ENCODE measurements at places on chromosomes 6 and 20.

DNA sequence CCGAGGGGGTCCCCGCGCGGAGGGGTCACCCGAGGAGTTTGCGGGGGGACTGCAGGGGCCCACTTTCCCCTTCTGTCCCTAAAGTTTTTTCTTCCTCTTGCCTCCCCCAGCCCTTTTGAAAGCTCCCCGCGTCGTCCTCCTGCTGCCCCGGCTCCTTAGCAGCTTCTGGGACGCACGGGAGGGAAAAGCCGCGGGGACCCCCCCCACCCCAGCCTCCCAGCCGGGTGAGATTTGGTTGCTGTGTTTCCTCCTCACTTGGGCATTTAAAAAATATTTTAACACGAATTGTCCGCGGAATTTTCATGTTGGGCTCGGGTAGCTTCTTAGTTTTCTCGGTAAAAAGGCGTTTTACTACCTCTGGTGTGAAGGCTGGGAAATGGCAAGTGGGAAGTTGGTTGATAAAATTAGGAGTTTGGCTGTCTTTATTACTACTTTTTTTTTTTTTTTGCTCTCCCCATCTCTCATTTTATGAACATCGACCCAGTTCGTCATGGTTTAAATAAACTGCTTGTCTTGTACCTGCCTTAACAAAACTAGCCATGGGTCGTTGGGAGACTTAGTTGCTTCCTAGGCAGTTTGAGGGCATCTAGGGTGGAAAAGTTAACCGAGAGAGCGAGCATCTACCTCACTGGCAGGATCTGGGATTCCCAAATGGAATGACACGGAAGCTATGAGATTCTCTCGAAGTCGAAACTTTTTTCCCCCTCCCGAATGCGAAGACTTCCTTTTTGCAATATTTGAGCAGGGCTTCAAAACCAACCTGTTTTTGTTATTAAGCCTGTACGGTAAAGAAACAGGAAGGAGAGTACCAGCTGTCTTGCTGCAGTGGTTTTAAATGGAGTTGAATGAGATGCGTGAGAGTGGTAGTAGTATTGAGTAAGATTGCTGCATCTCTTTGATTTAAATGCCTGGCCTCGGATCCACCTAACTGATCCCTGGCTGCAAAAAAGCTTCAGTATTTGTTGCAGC, 868 bp downstream of the NCOA3 start:
- DNase-seq = peak; percentile 68

DNA sequence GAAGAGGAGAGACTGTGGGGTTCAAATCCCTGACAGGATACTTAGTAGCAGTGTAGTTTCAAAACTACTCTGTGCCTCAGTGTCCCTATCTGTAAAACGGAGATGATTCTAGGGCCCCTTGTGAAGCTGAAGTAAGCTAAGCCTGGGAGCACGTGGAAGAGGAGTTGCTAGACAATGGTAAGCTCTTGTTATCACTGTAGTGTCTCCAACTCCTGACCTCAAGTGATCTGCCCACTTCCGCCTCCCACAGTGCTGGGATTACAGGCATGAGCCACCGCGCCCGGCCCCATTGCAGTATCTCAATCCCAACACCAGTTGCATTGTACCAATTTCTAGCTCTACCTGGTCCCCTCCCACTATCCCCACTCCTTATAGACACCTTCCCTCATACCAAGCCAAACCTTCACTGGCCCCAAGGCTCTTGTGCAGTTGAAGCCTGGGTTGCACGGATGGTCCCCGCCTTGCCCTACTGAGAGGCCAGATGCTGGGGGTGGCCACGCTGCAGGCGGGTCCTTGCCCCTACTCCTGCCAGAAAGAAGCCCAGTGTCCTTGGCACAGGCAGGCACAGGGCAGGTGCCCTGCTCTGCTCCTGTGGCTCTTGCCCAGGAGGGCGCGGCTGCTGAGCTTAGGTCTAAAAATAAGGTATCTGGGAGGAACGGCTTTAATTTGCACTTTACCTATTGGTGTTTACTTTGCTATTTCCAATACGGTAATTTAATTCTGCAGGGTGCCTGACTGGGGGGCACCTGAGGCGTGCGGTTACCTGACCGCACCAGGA, 118.1 kb downstream of the VEGFA start:
- no peak for DNase-seq

DNA sequence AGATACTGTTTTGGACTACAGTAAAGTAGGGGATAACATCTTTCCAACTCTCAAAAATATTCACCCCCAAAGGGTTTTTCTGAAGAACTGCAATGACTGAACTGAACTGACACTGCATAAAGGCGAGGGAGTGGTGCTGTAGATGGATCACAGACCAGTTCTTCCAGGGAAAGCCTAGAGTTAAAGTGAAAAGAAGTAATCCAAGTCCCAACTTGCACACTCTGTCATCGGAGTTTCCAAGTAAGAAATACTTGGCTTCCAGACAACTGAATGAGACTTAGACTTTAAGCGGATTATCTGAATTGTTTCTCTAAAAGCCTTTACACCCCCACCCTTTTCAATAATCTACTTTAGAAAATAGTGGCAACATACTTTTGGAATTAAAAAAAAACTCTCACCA, 134.1 kb upstream of the PREP start:
- DNase-seq = no peak

- no peak for DNase-seq
Measured at GRCh38 chr6:3848380-3848779, 793 bp upstream of the FAM50B start.

DNA sequence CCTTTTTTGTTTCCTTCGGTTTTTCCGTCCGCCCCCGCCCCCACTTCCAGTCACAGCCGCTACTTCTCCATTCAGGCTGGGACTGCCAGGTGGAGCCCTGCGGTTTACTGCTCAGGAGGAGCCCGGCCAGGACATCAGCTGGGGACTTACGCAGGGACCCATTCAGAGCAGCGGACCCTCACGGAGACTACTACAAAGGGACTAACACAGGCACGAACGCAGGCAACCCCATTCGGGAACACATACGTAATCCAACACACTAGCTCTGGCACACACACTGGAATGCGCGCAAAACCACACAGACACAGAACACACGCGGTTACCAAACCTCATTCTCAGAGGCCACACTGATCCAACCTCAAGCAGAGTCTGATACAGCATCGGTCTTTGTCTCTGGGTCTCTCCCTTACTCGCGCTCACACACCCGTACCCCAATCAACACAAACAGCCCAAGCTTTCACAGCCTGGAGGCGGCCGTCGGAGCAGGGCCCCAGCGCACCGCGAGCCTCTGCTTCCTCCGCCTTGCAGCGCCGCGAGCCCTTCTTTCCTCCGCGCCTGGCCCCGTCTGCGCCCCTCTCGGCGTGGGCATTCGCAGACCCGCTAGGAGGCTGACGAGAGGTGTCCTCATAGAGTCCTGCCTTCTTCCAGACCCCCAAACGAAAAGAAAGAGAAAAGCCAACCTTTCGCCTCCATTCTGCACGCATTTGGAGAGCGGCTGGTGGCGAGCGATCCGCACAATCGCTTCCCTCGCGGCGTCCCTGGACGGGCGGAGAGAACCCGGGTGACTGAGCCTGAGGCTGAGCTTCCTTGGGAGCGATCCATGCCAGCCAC, 1.1 kb upstream of the SLC32A1 start:
- DNase-seq = no peak

DNA sequence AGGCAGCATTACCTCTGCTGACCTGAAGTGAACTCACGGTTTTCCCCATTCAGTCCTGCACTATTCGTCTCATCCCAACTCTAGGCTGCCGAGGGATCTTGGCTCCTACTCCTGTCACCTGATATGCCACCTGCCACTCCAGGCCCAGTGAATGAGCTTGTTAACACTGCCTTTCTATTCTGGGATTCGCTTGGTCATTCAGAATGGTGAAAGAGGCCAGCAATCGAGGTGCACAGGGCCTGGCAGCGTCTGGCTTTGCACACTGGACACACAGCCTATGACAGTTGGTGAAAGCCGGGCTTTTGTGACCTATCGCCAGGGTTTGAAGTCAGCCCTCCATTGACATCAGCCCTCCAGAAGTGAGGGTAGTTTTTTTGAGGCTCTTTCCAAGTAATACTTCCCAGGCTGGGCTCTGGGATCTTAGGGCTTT, 59.3 kb upstream of the MYL9 start:
- DNase-seq = no peak

DNA sequence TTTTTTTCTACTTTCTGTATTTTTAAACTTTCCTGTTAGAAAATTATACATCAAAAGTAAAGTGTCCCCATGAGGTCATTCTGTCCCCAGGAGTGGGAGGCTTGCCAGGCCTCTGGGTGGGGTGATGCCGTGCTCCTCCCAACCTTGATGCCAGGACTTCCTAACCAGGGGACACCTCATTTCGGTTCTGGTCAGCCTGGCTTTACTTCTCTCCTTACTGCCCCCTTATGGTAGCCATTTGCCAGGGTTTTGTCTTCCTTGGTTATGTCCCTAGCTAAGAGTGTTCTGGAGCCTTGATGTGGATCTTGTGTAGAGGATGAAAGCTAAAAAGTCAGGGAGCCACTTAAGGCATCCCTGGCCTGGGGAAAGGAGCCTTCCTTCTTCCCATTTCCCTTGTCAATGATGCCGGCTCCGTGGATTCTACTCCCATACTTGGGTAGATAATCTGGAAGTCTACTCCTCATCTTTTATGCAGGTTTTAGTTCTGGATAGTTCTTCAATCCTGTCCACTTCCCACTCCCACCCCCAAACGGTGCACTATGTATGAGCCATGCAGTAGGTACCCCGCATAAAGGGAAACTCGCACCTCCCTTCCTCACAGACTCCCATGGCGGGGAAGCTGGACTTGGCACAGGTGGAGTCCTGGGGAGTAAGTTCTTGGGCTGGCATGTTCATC, 164.1 kb upstream of the SALL4 start:
- peak; percentile 20 for DNase-seq

GRCh38 chr6:135231469-135231844, 50.3 kb downstream of the MYB start:
- DNase-seq = peak; percentile 45

GRCh38 chr6:6942091-6942490, 165.7 kb upstream of the RREB1 start:
- DNase-seq = no peak

DNA sequence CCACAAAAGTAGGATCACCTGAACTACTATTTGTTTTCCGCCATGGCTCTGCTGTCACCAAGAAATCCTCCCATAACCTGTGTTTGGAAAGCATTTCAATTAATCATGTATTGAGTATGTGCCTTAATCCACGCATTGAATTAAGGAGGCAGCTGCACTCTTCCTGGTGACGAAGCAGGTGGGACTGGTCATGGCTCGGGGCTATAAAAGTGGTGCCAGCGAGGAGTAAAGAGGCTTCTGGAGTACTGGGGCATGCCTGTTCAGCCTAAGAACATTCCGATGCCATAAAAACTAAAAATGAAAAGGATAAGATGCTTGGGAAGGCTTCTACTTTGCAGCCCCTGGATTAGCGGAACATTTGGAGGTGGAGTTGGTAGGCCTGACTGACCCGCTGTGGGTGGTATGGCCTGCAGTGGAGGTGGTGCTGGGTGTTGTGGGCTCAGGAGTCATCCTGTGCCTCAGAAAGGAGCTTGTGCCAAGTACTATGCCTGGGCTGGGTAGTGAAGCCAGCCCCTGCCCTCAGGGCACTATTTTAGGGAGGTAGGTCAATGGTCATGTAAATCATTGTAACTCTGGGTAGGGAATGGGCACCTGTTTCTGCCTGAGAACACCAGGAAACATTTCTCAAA, 110.5 kb downstream of the B3GAT2 start:
- no peak for DNase-seq

DNA sequence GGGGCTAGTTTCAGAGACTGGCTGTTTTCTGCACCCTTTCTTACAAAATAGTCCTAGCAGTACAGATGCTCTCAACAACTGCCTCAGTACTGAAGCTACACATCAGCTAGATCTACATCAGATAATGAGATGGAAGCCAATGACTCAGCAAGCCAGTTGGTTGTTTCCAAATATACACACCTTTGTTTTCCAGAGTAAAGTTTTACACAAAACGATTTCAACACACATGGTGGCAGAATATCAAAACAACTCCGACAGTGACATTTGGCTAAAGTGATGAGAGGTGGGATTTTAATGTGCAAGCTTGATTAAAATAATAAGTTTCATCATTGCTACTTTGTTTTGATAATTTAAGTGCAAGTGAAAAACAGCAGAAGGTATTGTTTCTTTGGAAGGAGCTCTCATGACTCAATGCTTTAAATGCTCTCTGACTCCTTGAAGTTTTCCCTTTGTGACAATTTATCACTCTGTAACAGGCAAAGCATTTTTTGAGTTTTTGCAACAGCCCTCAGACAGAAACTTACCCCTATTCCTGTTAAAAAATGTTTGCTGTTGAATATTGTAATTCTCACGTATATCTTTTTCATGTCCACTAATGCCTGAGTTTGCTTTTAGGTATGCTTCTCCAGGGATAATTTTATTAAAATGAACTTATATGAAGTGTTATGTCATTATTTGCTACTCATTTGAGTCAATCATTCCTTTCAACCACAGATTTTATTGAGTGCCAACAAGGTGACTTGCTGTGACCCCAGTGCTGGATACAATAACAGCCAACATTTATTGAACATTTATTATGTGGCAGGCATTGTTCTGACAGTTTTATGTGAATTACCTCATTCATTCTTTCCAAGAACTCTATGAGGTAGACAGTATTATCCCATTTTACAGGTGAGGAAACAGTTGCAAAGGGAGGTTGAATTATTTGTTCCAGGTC, 882.0 kb downstream of the TFAP2A start:
- no peak for DNase-seq

DNA sequence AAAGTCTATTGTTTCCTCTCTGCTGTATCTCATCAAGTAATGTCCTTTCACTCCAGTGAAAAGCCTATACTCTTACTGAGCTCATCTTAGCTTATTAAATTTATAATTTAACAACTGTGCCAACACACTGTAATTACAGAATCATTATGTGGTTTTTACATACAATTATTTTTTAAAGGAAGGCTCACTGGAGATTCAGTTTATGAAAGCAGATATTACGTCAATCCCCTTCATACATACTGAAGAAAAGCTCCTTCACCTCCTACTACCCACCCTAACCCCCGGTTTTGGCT, 28.1 kb downstream of the ARHGAP18 start:
- no peak for DNase-seq

GRCh38 chr6:118830691-118831090, 63.3 kb upstream of the ASF1A start:
- DNase-seq = no peak

DNA sequence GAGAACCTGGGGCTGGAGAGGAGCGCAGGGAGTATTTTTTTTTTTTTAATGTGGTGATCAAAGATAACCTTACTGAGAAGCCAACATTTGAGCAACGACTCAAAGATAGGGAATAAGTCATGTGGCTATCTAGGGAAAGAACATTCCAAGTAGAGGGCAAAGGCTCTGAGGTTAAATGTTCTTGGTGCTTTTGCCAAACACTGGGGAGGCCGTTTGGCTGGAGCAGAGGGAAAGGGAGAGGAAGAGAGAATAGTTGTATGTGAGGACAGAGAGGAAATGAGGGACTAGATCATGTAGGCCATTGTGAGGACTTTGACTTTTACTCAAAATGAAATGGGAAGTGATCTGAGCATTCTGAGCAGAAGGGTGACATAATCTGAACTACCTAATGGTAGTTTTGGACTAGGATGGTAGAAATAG, 27.8 kb downstream of the ACSS2 start:
- DNase-seq = no peak
